ENCODE measurements at places on chromosomes 16 and 17.

GRCh38 chr17:1153795-1154546 is 25.8 kb downstream of the ABR start:
- DNase-seq, result no peak

DNA sequence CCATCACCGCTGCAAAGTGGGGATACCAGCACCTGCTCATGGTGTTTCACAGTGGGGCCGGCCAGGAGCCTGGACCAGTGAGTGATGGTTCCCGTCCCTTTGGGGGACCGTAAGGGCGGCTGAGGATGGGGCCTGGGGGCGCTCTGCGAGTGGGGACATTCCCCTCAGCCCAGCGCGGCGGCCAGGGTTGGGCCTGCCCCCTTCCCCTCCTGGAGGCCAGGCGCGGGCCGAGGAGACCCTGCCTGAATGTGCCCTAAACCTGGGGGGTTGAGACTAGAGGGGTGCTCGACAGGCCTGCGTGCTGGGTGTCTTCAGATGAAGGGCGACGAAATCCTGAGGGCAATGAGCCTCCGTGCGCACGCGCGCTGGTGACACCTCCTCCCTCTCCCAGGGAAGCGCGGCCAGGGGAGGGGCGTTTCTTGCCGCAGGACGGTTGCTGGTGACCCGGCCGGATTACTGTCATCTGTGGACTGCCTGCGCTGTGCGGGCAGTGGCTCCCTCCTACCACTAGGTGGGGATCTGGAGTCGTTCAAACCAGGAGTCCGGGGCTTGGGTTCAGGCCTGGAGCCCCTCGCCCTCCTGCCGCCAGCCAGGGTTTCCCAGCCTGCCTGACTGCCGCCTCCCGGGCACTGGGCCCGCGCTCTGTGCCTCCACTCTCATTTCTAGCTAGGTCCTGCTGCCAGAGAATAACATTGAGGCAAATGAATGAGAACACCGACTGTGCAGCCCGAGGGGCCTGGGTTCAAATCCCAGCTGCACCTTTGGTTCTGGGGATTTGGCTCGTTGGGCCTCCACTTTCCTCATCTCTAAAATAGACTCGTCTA is 17.1 kb downstream of the TBX2 start:
- peak; percentile 67 for DNase-seq

DNA sequence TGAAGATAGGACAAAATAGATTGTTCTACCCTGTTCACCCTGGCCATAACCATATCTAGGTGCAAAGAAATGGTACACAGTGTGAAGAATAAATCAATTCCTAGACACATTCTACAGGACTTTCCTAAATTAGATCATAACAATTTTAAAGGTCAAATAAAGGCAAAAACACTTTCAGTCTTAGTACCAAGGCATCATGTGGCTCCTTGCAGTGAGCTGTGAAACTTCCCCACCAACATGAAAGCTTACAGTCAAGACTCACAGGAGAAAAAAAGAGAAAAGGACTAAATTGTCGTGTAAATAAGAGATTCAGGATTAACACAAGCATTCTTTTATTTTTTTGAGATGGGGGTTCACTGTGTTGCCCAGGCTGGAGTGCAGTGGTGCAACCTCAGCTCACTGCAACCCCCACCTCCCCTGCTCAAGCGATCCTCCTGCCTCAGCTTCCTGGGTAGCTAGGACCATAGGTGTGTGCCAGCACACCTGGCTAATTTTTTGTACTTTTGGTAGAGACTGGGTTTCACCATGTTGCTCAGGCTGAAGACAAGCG is 14.2 kb downstream of the NSMCE1 start:
- no peak for DNase-seq

- peak; percentile 71 for DNase-seq
These were observed 47.5 kb downstream of the HAPSTR1 start for GRCh38 chr16:9138731-9139501.

DNA sequence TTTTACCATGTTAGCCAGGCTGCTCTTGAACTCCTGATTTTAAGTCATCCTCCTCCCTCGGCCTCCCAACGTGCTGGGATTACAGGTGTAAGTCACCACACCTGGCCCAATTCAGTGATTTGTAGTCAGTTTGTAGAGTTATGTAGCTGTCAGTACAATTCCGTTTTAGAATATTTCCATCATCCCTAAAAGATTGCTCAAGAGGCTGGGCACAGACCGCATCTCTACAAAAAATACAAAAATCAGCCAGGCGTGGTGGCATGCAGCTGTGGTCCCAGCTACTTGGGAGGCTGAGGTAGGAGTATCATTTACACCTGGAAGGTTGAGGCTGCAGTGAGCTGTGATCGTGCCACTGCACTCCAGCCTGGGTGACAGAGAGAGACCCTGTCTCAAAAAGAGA is 20.6 kb downstream of the RGS11 start:
- no peak for DNase-seq

- no peak for DNase-seq
These were observed 37.8 kb downstream of the PAFAH1B1 start for GRCh38 chr17:2631211-2631610.

DNA sequence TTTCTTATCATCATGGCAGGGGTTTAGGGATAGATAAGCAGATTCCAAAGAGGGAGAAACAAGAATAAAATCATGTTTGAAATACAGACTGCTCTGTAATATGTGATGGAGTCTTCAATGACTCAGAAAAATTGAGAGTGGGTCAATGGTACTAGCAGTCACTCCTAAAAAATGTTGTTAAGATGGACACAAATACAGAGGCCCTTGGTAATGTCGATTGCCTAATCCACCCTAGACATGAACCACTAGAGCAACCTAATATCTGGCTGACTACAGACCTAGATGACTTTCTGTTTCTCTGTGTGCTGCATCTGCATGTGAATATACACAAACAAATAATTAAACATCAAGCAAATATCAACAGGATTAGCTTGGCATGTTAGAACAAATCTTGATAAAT is 135.8 kb downstream of the CDH8 start:
- no peak for DNase-seq
